RWPE1 (cell line): ENCODE measurements at places on chromosomes 12 and 14.

DNA sequence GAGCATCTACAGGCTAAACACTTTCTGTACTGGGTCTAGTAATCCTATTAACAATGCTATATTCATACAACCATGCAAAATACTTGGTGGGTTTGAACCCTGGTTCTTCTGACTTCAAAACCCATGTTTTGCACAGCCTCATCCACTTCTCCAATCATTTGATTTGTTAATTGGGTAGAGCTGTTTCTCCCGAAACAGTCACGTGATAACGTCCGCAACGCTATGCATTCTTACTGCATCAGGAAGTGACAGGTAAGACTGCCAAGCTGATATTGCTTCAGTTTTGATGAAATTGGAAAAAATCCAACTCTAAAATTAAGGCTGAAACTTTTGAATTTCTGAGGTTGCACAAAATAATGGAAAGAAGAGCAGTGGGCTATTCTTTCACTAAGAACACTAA, 30.4 kb upstream of the RNU6-7 start:
- no peak for DNase-seq

- no peak for DNase-seq
These were observed 24.2 kb upstream of the PTHLH start for GRCh38 chr12:27996761-27997160.

DNA sequence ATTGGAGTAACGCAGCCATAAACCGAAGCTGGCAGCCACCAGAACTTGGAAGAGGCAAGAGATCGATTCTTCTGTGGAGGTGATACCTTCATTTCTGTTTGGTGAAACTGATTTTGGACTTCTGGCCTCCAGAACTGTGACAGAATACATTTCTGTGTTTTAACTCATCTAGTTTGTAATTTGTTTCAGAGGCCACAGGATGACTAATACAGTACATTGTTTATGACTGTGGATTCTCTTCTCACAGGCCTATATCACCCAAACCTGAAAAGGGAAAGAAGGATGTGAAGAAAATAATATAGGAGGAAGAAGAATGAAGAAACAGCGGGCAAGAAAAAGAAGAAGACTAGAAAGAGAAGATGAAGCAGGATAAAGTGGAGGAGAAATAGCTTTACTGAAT, 263.8 kb upstream of the DIO2 start:
- no peak for DNase-seq

- no peak for DNase-seq
These were observed 32.1 kb downstream of the GALNT16 start for GRCh38 chr14:69291891-69292561.

- DNase-seq = no peak
These were observed 74.7 kb downstream of the GPR65 start for GRCh38 chr14:88079624-88080023.

GRCh38 chr12:99810718-99811593, 163.4 kb downstream of the GARIN6 start:
- DNase-seq = no peak

DNA sequence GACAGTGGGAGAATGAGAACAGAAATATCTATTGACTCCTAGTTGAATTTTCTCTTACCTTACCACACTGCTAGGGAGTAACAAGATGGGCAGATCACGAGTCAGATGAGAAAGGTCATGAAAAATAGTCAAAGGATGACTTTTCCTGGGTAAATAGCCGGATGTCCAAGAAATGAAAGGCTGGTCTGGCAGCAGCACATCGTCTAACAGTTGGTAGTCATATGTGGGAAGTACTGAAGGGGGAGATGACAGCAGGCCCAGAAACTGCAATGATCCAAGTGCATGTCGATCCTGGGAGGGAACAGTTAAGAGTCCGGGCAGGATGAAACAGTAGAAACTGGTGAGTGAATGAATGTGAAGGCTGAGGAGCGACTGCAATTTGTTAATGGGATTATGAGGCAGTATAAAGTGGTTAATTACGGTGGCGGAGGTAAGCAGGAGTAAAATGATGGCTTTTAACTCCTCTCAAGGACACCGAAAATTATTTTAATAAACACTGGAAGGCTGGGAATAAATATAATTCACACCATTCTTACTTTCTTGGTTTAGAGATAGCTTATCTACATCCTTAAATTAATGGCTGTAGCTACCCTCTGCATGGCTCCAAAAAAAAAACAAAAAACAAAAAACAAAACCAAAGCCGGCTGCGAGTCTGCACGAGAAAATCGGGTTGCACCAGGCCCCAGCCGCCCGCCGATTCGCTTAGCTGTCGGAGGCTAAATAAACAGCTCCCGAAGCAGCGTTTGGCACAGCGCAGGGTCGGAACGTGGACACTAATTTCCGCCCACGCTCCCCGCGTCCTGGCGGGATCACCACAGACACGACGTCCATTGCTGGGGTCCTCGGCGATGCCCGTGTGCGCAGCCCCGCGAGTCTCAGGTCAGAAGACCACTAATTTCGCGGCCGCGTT, 1.0 kb upstream of the ERC1 start:
- DNase-seq = peak; percentile 48

- no peak for DNase-seq
These were observed 3.4 kb downstream of the PTHLH start for GRCh38 chr12:27968972-27969623.

DNA sequence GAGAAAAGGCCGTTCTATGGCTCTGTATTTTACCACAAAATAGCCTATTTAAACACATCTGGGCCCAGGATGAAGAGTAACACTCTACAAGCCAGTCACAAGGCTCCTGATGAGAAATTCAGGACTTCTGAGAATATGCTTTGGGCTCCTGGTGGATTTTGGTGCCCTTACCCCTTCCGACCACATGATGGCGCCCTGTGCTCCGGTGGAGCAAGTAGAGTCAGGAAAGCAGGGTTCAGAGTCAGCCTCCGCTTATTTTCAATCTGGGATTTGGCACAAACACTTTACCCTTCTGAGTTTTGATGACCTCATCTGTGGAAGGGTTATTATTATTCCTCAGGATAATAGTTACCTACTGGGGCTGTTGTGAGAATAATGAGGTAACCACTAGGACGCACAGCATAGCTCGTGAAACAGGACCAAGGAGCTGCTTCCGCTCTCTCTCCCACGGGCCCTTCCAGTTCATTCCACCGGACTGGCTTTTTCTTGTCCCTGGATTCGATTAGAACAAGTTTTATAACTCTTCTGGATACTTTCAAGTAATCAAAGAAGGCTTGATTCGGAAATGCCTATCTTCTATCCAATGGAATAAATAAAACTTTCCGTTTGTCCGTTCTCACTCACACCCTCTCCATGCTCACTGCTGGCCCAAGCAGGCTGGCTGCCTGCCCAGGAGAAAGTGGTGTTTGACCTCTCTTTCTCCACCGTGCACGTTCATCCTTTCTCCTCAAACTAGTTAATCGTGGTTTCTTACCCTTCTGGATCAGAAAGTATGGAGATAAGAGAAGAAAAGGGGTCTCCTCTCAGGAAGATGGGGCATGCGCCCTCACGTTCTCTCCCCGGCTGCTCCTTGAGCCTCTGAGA, 104.6 kb downstream of the GALC start:
- no peak for DNase-seq

DNA sequence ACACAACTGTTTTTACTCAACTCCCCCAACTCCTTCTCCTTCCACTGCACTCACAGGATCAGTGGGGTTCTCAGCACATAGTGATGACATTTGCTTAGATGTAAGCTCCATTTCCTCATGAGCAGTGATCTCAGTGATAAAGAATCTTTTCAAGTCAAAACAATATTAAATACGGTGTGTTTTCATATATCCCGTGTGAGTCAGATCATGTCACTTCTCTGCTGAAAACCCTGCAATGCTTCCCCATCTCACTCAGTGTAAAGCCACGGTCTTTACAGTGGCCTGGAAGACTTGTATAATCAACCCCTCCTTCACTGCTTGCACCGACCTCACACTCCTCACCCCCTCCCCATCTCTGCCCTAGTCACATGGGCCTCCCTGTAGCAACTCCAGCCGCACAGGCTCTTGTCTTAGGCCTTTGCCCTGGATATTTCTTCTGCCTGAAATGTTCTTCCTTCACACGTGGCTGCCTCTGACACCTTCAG, 149.7 kb upstream of the ARHGAP5 start:
- DNase-seq = peak; percentile 91

DNA sequence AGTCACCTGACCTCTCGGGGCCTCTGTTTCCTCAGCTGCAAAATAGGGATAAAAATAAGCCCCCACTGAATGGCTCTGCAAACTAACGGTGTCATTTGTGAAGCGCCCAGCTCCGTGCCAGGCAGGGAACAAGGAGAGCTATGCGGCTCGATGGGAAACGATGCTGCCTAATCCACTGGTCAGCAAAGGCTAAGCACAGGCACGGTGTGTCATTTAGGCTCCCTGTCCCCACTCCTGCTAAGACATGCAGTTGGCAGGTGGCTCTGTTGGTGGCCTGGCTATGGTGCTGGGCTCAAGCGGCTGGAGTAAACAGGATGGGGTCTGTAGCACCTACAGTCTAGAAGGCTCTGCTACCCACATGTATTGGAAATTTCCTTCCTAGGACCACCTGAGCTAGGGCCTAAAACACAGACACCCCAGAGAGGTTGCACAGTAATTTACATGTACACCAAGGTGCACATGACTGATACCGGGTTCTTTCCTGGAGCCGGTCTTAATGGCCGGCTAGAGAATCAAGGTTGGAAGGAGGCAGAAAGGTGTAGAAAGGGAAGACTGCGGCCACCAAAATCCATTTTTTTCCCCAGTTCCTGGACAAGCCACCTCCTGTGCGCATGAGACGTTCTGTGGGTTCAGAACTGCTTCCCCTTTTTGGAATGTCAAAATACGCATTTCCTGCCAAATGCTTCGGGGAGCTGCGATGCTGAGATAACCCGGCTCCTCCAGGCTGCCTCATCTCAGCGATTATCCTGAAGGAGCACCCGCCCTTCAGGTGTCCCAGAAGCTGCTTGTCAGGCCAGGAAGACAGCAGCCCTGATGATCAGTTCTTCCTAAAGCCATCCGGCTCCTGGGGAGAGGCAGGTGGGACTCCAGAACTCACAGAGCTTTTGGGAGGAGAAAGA, 1.0 kb downstream of the CACNA2D4 start:
- DNase-seq = no peak

DNA sequence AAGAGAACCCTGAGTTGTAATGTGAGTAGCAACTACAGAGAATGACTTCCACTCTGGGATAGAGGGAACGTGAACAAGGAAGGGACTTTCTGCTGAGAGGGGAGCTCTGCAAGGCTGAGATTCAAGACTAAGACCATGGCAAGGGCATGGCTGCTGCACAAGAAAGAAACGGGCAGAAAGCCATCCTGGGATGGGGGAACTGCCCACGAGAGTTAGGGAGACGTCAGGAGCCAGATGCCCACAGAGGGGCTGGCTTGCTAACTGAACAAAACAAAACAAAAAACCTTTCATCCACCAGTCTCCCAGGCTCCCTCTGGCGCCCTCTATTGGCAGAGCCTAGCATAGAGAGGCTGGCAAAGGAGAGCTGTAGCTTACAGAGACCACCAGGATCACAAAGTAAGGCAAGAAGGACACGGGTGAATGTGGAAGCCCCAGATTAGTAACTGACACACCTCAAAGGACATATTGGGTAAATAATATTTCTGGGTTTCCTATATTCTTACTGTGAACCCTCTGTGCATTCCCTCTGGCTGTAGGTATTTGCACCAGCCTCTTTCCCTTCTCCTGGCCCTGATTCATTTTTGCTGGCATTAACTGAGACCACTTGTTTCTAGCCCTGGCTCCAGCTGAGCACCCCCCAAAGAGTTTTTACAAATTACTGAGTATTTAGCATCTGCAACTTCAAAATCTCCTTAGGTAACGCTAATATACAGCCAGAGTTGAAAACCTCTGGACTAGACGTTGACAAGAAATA, 338.3 kb downstream of the EMP1 start:
- peak; percentile 13 for DNase-seq

DNA sequence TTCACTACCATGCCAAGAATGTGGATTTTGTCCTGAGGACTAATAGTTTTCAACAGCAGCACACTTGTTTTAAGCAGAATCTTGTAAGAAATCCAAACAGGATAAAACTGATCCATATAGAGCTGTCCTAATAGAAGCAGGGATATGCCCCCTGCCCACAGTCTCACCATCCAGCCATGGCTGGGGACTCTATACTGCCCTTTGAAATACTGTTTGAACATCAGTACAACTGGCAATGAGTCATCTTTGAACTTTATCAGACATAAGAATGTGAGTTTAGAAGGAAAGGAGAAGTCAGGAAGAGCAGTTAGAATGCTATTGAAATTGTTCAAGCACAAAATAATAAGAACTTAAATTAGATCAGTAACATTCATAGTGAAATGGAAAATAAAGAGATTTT, 3.8 kb upstream of the C12orf42 start:
- no peak for DNase-seq

GRCh38 chr14:61403411-61403810, 82.0 kb downstream of the PRKCH start:
- DNase-seq = no peak

GRCh38 chr12:122123761-122124145, 45.2 kb downstream of the MLXIP start:
- no peak for DNase-seq
